ENCODE measurements at places on chromosomes 3 and 15. TPM values are rescaled to one million over a fixed set of nuclear protein-coding genes. Genes with fewer than 3 reads are reported as not detected.

FBXL22 gene
- 33.6 TPM for polyA plus RNA-seq

GRCh38 chr3:42762046-42762724 lies 10.9 kb downstream of the CCDC13 start:
- no peak for DNase-seq

LRRK1 gene
- polyA plus RNA-seq: 5.6 TPM

DNA sequence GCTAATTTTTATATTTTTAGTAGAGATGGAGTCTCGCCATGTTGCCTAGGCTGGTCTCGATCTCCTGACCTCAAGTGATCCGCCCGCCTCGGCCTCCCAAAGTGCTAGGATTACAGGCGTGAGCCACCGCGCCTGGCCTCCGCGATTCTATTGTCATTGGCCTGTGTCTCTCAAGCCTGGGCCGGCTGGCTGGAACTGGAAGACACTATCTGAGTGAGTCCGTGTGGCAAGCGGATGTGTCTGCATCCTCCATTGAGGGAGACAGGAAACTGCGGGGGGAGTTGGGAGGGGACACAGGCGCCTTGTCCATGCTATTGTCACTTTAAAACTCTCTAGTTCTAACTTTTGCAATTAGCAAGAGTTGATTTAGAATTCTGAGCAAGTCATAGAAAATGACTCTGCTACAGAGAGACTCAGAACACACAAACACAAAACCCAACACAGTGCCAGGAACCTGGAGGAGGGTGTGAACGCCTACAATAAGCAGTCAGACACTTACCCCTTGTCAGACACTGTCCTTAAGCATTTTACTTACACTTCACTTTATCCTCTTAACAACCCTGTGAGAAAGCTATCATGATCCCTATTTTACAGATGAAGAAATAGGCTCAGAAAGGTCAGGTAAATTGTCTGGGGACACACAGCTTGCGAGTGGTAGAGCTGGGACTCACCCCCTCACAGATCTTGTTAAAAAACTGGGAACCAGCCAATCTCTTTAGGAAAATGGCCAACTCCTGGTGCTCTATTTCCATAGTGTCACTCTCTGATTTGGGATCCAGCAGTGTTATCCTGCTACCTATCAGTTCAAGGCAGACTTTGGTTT lies 38.7 kb downstream of the ANP32A start:
- no peak for DNase-seq
